ENCODE measurements at places on chromosomes 11 and 22. TPM values are rescaled to one million over a fixed set of nuclear protein-coding genes. Genes with fewer than 3 reads are reported as not detected.

DNA sequence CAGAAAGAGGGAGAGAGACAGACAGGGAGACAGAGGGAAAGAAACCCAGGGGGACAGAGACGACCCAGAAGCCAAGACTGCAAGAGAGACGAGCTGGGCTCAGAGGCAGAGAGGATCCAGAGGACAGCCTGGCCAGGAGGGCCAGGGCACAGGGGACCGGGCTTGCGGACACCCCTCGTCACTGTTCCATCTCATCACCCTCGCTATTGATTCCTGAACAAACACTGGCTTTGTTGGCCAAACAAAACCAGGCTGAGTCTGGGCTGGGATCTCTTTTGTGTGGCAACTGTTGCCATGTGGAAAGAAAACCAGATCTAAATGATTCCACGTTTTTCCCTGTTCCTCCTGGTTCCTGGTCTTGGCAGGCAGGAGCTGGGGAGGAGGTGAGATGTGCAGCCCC lies 339.4 kb downstream of the MN1 start:
- no peaks in the 10 kb centered on the region for H3K36me3 ChIP-seq
- no peak overlapping the region for H3K4me3 ChIP-seq
- H3K4me1 ChIP-seq: peaks cover 21% of the 10 kb centered on the region
- no peak for DNase-seq
- H3K27ac ChIP-seq: no peak overlapping the region
- H3K27me3 ChIP-seq: peaks cover 40% of the 10 kb centered on the region

- DNase-seq: no peak
- H3K4me3 ChIP-seq: no peak overlapping the region
- no peaks in the 10 kb centered on the region for H3K27me3 ChIP-seq
- no peaks in the 10 kb centered on the region for H3K4me1 ChIP-seq
These were observed 143.5 kb downstream of the NXPE2 start for GRCh38 chr11:114821621-114822412.

- DNase-seq: no peak
- H3K27me3 ChIP-seq: no peaks in the 10 kb centered on the region
- no peaks in the 10 kb centered on the region for H3K36me3 ChIP-seq
- no peak overlapping the region for H3K4me3 ChIP-seq
- no peak overlapping the region for H3K27ac ChIP-seq
These were observed 38.1 kb upstream of the KCNQ1OT1 start for GRCh38 chr11:2737866-2738265.

Gene LRRC32
- 0.54 TPM for total RNA-seq

DNA sequence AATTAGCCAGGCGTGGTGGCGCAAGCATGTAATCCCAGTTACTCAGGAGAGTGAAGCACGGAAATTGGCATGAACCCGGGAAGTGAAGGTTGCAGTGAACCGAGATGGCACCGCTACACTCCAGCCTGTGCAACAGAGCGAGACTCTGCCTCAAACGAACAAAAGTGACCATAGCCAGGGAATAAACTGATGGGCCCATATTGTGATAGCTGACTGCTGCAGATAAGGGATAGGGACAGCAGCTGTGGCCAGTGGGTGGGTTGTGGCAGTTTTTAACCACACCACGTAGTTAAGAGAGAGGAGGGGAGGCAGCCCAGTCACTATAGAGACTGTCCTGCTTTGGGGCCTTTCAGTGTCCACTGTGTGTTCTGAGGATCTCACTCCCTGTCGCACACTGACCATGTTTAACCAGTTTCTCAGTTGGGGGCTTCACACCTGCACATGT lies 58.9 kb downstream of the PISD start:
- 0 out of 2 replicates have a peak, but pooled peaks cover 3% of the 10 kb centered on the region for H3K36me3 ChIP-seq
- H3K4me1 ChIP-seq: no peaks in the 10 kb centered on the region
- DNase-seq: no peak
- H3K27me3 ChIP-seq: no peaks in the 10 kb centered on the region

GRCh38 chr11:65206441-65206841 lies 24.7 kb downstream of the CAPN1 start:
- H3K4me3 ChIP-seq: no peak overlapping the region
- H3K27me3 ChIP-seq: no peaks in the 10 kb centered on the region
- no peak overlapping the region for H3K27ac ChIP-seq

DNA sequence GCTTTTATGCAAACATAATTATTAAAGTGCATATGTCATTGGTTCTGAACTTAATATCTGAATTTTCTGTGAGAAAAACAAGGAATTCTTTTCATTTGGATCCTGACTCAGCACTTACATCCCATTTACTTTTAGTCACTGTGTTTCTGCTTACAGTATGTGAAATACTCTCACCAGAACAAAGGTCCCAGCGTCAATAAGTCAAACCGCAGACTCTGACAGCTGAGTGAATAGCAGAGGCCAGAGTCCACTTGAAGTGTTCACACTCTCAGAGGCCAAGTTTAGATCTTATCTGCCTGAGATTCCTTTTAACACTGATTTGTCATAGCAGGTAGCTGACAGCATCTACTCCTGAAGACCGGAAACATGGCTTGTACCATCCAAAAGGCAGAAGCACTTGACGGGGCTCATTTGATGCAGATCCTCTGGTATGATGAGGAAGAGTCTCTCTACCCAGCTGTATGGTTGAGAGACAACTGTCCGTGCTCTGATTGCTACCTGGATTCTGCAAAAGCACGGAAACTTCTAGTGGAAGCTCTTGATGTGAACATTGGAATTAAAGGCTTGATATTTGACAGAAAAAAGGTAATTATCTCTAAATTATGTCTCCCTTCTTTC lies 14.6 kb downstream of the BBOX1 start:
- 0 out of 2 replicates have a peak, but pooled peaks cover 2% of the 10 kb centered on the region for H3K27me3 ChIP-seq
- H3K27ac ChIP-seq: no peak overlapping the region
- H3K4me1 ChIP-seq: no peaks in the 10 kb centered on the region
- DNase-seq: no peak
- H3K36me3 ChIP-seq: no peaks in the 10 kb centered on the region

Data from HCT116 (cell line).